ENCODE measurements at places on chromosomes 13 and 19. TPM values are rescaled to one million over a fixed set of nuclear protein-coding genes. Genes with fewer than 3 reads are reported as not detected.
A peak's percentile ranks its signal among the peaks of the same experiment; 100 is the strongest.

Gene FCER2
- not detected for total RNA-seq

Gene OR7A17
- not detected for total RNA-seq

Gene CYP4F8
- total RNA-seq = 67.3 TPM

Gene ZNF93
- total RNA-seq = 7.6 TPM

Gene DCT
- 3.4 TPM for total RNA-seq

Gene FBN3
- total RNA-seq = 3.1 TPM

Gene ONECUT3
- total RNA-seq = not detected

Gene DLL3
- total RNA-seq = not detected

Gene PTH2
- total RNA-seq = not detected

Gene TGFBR3L
- total RNA-seq = 3.2 TPM

DNA sequence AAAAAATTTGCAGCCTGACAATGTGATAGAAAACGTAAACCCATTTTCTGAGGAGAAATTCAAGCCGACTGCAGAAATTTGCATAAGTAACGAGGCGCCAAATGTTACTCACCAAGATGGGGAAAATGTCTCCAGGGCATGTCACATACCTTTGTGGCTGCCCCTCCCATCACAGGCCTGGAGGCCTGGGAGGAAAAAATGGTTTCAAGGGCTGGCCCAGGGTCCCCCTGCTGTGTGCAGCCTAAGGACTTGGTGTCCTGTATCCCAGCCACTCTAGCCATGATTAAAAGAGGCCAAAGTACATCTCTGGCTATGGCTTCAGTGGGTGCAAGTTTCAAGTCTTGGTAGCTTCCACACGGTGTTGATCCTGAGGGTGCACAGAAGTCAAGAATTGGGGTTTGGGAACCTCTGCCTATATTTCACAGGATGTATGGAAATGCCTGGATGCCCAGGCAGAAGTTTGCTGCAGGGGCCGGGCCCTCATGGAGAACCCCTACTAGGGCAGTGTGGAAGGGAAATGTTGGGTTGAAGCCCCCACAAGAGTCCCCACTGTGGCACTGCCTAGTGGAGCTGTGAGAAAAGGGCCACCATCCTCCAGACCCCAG lies 1842.3 kb downstream of the PCDH9 start:
- no peak overlapping the region for H3K4me3 ChIP-seq
- H3K4me1 ChIP-seq = no peaks in the 10 kb centered on the region
- no peak overlapping the region for H3K27ac ChIP-seq
- no peaks in the 10 kb centered on the region for H3K27me3 ChIP-seq

GRCh38 chr13:96238861-96239260 lies 149.0 kb downstream of the HS6ST3 start:
- DNase-seq = no peak
- no peaks in the 10 kb centered on the region for H3K4me1 ChIP-seq
- H3K4me3 ChIP-seq = no peak overlapping the region

GRCh38 chr13:51665456-51665855 lies 81.2 kb downstream of the WDFY2 start:
- H3K27ac ChIP-seq = peak overlapping the region; percentile 3
- H3K36me3 ChIP-seq = no peaks in the 10 kb centered on the region
- H3K4me1 ChIP-seq = peaks cover 15% of the 10 kb centered on the region
- no peak for DNase-seq
- H3K27me3 ChIP-seq = no peaks in the 10 kb centered on the region

DNA sequence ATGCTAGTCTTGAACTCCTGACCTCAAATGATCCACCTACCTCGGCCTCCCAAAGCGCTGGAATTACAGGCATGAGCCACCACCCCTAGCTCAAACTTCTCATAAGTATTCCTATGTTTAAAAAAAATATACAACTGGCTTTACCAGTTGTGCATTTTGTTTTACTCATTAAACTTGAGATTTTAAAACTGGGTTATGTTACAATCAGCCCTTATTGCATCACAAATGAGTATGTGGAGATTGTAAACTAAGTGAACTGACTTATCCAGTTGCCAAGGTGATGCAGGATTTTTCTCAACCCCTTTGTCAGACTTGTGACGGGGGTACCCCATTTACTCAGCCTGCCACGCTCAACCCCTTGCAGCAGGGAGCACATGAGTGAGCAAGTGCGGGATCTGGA lies 14.4 kb upstream of the GTF2F2 start:
- DNase-seq = no peak
- no peaks in the 10 kb centered on the region for H3K4me1 ChIP-seq
- H3K27me3 ChIP-seq = no peaks in the 10 kb centered on the region
- no peak overlapping the region for H3K27ac ChIP-seq
- H3K36me3 ChIP-seq = no peaks in the 10 kb centered on the region

DNA sequence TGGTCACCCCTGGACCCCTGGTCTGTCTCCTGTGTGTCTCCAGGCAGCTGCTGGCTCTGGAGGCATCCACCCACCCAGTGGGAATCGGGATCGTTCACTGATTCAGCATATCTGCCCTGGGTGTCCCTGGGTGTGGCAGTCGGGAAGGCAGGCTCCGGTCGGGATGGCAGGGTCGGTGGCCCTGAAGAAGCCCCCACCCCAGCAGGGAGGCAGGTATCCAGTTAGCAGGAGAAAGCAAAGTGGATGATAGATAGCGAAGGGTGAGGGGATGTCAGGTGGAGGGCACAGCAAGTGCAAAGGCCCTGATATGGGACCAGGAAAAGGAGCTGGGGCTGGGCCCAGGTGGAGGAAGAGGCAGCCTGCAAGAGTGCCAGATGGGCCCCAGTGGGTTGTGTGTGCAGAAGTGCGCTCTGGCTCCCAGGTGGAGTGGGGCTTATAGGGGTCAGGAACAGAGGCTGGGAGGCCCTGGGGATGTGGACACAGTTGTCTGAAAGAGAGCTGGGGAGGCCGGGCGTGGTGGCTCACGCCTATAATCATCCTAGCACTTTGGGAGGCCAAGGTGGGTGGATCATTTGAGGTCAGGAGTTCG lies 2.3 kb downstream of the SSBP4 start:
- H3K4me1 ChIP-seq = peaks cover 14% of the 10 kb centered on the region
- no peaks in the 10 kb centered on the region for H3K36me3 ChIP-seq
- H3K27me3 ChIP-seq = no peaks in the 10 kb centered on the region
- H3K27ac ChIP-seq = no peak overlapping the region
- no peak overlapping the region for H3K4me3 ChIP-seq

GRCh38 chr19:1295169-1296012 lies 9.7 kb downstream of the EFNA2 start:
- no peaks in the 10 kb centered on the region for H3K27me3 ChIP-seq
- no peak overlapping the region for H3K27ac ChIP-seq
- no peak for DNase-seq
- no peaks in the 10 kb centered on the region for H3K4me1 ChIP-seq
- H3K4me3 ChIP-seq = no peak overlapping the region

DNA sequence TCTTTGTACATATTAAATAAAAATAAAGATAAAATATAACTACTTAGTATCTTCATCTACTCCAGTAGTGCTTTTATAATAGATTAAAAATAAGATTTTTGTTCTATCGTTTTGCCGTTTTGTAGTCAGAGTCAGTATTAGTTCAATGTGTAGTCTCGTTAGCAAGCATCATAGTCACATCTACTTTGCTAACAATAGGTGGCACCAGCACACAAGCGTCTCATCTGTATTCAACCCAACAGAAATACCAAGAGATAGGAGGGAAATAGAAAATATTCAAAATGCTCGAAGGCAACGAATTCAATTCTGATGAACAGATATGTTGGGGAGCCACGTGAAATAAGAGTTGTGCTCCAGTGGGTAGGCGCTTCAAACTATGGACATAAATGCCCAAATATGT lies 21.4 kb upstream of the MICU2 start:
- H3K36me3 ChIP-seq = no peaks in the 10 kb centered on the region
- H3K27me3 ChIP-seq = no peaks in the 10 kb centered on the region
- H3K4me1 ChIP-seq = no peaks in the 10 kb centered on the region
- H3K4me3 ChIP-seq = no peak overlapping the region
- no peak overlapping the region for H3K27ac ChIP-seq

GRCh38 chr13:113956571-113956970 lies 17.3 kb downstream of the C13orf46 start:
- no peaks in the 10 kb centered on the region for H3K36me3 ChIP-seq
- no peak overlapping the region for H3K4me3 ChIP-seq
- H3K27ac ChIP-seq = no peak overlapping the region

DNA sequence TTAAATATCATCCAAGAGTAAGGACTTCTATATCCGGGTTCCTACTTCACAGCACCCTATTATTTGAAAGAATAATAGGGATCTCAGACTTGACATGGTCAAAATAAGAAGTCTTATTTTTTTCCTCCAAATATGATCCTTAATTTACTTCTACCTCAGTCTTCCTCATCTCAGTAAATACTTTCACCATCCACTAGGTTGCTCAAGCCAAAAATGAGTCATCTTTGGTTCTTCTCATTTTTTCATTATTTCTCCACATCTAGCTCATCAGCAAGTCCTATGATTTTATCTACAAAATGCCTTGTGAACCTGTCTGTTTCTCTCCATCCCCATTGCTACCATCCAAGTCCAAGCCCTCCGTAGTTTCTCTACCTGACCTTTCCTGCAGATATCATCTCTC lies 121.9 kb upstream of the GJB6 start:
- DNase-seq = no peak
- H3K36me3 ChIP-seq = no peaks in the 10 kb centered on the region
- H3K4me1 ChIP-seq = no peaks in the 10 kb centered on the region

DNA sequence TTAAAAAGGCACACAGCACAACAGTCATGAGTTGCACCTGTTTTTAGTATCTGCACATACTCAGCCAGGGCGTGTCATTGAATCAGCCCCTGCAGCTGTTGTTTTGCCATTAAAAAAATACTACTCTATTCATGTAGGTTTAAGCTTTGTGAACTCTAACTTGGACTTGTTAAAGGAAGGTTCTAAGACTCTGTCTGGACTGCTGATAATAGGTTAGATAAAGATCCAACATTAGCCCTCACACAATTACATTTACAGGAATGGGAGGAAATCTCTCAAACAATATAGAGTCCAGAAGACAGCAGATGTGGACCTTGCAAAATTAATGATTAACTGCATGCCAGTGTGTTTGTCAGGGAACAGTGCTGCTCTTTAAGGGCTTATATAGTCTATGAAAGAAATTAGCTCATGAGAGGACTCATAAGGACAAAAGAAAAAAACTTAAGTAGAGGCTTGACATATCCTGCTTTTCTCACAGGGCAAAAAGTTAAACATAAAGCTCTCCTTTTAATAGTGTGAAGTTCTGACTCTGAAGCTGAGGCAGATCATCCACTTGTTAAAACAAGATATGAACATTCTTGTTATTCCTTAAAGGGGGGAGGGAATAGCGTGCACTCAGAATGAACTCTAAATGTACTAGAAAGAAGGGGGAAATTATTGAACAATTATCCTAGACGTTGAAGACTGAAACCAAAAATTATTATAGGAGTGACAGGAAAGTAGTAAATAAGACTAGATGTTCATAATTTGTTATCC lies 243.6 kb downstream of the NDFIP2 start:
- H3K4me1 ChIP-seq = no peaks in the 10 kb centered on the region
- no peaks in the 10 kb centered on the region for H3K27me3 ChIP-seq
- no peaks in the 10 kb centered on the region for H3K36me3 ChIP-seq
- no peak overlapping the region for H3K27ac ChIP-seq
- no peak for DNase-seq
